ENCODE measurements at places on chromosomes 7 and 10.

- no peak for DNase-seq
These were observed 151.1 kb upstream of the PPP2R2D start for GRCh38 chr10:131749767-131750142.

GRCh38 chr10:5840314-5841307 is 27.4 kb upstream of the GDI2 start:
- DNase-seq, result peak; percentile 12

- DNase-seq, result no peak
These were observed 10.4 kb upstream of the LMBR1 start for GRCh38 chr7:156903232-156903909.

GRCh38 chr7:29156907-29157452 is 10.6 kb upstream of the CPVL start:
- no peak for DNase-seq

DNA sequence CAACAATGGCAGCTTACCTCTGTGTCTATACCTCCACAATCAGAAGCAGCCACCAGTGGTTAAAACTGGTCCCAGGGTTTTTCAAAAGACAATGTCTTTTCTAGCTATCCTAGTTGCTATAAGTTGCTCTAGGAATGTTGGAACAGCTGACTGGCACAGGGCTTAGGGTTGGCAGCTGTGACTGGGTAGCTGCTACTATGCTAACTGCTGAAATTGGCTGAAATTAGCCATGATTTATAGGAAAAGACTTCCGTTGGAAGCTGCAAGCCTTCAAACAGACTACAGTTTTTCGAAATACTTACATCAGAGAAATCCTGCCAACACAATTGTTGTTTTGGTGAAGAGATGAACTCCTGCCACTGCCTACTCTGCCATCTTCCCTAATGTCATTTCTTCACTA is 102.3 kb downstream of the MKX start:
- no peak for DNase-seq

GRCh38 chr10:70551971-70552422 is 50.5 kb downstream of the PRF1 start:
- DNase-seq, result no peak

DNA sequence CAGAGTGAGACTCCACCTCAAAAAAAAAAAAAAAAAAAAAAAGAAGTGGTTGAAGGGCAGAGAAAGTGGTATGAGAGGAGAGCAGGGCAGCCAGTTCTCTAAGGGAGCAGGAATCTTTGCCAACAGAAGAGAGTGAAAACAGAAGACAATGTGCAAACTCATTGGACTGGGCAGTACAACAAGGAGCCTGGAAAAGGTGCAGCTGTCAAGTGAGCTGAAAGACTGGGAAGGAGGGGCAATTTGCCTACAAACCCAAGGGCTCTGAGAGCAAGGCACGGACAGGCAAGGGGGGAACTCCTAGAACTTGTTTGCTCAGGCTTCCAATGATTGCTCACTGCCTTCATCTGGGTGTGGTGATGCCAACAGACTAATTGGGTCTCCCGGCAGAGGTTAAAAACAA is 9.5 kb downstream of the ACTR1A start:
- peak; percentile 25 for DNase-seq

DNA sequence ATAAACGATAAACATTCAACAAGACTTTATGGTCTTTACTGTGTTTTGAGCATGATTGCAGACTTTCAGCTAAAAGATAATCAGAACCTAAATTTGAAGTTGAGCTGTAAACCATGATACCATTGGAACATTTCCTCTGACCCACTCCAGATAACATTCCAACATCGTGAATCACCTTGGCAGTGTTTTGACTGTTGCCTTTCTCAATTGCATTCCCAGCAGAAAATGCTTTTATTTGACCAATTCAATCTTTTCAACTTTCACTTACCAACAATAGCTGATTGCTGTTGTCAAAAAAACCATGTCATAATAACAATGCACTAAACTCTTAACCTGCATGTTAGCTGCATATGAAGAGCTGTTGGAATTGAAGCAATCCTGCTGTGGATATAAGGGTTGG is 165.5 kb downstream of the MDFIC start:
- DNase-seq, result no peak

Measured in hypothalamus (tissue), 51 donors.